LNCaP clone FGC (cell line): ENCODE measurements at places on chromosomes 2 and 18.

DNA sequence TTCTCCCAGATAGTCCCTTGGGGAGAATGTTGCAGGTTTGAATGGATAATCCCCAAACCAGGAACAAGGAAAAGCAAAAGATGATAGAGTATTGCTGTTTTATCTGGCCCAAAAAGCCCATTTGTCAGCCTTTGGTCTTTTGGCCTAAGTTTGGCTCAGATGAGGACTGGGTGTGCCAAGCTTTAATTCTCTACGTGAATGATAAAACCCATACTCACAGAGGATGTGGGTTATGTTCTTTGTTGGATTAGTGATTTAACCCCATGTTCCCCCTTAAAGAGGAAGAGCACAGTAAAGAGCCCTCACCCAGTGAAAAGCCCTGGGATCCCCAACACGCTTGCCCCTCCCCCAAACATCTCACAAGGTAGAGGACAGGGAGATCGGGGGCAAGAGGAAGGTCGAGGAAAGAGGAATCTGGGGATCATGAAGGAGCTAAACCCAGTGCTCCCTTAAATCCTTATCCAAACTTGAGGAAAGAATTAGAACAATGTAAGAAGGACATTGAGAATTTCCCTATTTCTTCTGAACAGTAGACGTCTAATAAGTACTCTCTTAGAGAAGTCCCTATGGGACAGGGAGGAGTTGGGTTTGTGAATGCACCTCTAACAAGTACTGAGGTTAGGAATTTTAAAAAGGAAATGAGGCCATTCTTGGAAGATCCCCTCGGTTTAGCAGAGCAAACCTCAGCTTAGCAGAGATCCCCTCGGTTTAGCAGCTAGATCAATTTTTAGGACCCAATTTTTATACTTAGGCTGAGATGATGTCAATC, 105.0 kb downstream of the HIBCH start:
- DNase-seq = no peak

- DNase-seq = no peak
These were observed 88.2 kb downstream of the PLB1 start for GRCh38 chr2:28583899-28584553.

DNA sequence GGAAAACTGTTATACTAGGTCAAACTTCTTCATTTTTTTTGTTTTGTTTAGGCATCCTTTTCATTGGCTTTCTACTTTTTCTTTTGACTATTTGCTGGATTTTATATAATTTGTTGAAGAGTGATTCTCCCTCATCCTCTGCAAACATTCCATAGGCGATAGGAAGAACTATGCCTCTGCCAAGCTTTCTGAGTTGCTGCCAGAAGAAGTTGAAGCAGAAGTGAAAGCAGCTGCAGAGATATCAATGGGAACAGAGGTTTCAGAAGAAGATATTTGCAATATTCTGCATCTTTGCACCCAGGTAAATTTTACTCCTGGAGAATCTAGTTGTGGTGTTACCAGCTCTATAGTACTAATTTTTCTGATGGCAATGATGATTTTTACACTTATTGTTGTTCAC, 25.4 kb downstream of the NOP58 start:
- DNase-seq = no peak

- no peak for DNase-seq
These were observed 173.9 kb downstream of the ANAPC1 start for GRCh38 chr2:111710085-111710484.

DNA sequence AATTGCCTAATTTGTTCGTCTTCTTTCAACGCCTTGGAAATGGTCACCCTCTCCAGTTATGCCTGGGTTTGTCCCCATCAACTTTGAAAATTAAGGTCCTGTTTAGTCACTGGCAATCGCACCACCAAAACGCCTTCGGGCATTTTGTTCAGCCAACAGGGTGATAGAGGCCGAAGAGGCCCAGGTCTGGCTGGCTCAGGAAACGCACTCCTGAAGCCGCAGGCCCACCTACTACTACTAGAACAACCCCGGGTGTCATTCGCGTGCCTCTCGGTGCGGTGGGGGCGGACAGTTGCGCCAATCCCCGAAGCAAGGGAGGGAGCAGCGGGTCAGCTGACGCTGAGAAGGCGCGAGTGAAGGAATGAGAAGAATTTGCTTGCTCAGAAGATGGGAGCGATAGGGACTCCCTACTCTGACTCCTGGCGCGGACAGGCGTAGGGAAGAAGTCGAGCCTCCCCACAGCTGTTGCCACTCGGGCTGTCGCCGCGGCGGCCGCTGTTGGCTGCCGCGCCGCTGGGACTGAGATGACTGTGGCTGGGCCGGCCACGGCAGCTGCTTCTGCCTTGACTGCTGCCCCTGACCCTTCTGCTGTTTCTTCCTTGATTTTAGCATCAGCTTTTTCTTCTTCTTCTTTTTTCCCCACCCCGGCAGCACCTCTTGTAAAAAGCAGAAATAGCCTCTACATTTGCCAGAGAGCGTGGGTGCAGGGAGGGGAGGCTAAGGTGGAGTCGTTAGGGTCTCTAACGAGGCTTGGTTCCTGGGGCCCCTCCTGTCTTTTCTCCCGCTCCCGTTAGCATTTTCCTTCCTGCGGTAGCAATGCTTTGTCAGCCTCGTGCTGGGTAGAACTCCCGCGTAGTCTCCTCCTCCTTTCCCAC, 387.6 kb downstream of the FIGN start:
- DNase-seq = no peak

GRCh38 chr2:30514134-30514847, 67.2 kb downstream of the LCLAT1 start:
- no peak for DNase-seq

- DNase-seq = no peak
These were observed 288.3 kb downstream of the CYP26B1 start for GRCh38 chr2:71859211-71859847.

DNA sequence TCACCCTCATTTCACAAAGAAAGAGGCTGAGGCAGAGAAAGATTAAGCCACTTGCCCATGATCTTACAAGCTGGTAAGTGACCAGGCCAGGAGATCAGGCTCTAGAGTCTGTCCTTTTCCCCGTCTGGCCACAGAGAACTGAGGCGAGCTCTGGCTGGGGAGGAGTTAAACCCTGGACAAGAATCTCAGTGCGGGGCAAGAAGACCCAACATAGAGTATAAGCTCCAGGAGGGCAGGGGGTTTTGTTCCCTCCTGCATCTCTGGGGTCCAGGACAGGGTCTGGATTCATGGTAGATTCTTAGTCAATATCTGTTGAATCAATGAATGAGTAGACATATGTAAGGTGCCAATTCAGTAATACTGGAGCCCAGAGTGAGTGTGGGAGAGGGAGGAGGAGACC, 12.9 kb upstream of the INPP5D start:
- DNase-seq = no peak

- DNase-seq = no peak
These were observed 316.5 kb downstream of the CYP26B1 start for GRCh38 chr2:71831193-71831577.

GRCh38 chr2:8714283-8714682, 32.4 kb downstream of the ID2 start:
- DNase-seq = no peak

GRCh38 chr2:1978706-1979105, 234.4 kb upstream of the PXDN start:
- no peak for DNase-seq

DNA sequence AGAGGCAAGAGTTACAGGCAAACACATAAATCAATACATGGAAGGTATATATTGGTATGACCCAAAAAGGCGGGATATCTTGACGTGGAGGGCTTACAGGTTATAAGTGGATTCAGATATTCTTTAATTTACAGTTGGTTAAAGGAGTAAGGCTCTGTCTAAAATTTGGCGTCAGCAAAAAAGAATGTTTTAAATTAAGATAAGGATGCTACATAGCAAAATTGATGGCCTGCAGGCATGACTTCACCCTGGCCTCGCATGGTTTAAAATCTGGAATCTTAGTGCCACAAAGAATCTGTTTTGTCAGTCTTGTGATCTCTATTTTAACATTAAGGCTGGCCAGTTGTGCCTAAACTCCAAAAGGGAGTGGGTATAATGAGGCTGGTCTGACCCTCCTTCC, 58.4 kb upstream of the REL start:
- DNase-seq = no peak
